ENCODE measurements at places on chromosomes 2 and 18.

DNA sequence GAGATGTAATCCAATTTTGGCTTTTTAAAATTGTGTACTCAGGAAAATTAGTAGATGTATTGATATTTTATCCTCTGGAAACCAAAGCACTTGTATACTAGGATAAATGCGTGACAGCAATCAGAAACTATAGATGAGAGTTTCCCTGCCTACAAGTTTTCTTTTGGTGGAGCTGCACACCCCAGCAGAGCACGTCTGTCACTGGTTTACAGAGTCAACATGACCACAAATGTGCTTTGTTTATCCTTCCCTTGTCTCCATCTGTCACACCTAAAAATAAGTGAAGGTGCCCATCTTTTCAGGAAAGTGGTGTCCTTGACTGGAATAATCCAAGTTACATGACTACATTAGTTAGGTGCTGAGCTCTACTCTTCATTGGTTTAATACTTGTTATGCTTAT, 210.4 kb upstream of the DSEL start:
- no peak for DNase-seq

- DNase-seq: no peak
These were observed 136.6 kb upstream of the ZC3H15 start for GRCh38 chr2:186349508-186349907.

- DNase-seq: no peak
These were observed 74.5 kb downstream of the SPATS2L start for GRCh38 chr2:200380833-200381542.

DNA sequence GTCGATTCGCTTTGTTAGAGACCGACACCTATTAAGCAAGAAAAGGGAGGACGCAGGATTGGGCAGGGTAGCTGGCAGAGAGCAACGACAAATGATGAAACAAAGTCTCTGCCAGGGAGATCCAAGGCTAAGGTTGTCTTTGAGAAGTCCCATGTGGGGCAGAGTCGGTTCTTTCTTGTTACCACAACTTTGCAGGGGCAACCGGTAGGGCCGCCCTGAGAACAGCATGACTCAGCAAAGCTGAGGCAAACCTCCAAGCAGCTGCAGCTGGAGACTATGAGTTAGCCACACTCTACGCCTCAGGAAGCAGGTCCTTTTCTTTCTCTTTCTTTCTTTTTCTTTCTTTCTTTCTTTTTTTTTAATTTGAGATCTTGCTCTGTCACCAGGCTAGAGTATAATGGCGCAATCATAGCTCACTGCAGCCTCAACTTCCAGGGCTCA, 452.3 kb upstream of the ID2 start:
- DNase-seq: no peak

DNA sequence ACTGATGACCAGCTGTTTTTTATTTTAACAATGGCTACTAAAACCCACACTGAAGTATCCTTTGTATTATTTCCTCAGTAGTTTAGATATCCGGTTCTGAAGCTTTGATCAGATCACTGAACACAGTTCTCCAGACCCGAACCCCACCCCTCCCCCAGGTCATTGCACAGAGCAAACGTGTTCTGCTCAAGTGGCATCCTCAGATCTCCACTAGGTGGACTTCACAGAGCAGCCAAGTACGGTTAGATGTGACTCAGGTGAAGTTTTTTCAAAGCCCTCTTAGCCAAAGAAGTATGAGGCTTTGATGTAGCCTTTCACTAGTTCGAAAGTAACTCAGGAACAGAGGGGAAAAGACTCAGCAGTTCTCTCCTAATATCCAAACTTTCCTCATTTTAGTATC, 142.7 kb upstream of the NRP2 start:
- DNase-seq: no peak

GRCh38 chr18:45562567-45563479, 52.5 kb upstream of the SLC14A2 start:
- DNase-seq: no peak

- DNase-seq: no peak
These were observed 38.6 kb downstream of the SLC4A1AP start for GRCh38 chr2:27702302-27702701.

DNA sequence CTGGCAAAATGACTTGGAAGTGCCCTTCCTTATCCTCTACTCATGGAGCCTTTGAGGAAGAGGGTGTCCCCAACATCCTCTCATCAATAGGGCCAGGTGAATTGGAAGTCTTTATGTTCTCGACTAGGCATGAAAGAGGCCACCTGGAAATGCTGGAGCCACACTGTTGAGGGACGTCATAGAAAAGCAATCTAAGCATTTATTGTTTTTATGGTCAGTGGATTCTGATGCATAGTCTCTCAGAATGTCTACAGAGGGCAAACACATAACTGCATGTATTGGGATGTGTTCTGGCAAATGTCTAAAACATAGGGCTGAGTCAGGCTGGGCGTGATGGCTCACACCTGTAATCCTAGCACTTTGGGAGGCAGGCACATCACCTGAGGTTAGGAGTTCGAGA, 246.6 kb upstream of the SP5 start:
- no peak for DNase-seq

GRCh38 chr2:194867328-194867727, 789.7 kb upstream of the SLC39A10 start:
- DNase-seq: no peak

- DNase-seq: no peak
These were observed 31.0 kb downstream of the MYCN start for GRCh38 chr2:15971351-15971750.

DNA sequence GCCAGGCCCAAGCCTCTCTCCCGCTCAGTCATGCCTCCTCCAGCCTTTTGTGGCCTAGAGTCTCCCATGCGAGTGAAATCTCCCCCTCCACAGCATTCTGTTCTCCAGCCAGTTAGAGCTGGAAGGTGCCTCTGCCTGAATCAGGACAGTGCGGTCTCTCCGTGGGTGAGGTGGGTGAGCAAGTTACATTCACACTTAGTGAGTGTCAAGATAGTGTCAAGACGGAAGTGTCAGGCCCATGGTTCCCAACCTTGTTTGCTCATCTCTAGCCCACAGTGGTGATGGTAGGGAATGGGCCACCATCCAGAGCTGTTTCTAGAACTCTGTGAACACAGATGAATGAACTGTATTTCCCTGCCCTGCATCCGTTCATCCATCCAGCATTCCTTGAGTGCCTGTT, 59.5 kb downstream of the LPIN1 start:
- DNase-seq: no peak

- DNase-seq: no peak
These were observed 117.0 kb downstream of the STK39 start for GRCh38 chr2:168130346-168130745.

DNA sequence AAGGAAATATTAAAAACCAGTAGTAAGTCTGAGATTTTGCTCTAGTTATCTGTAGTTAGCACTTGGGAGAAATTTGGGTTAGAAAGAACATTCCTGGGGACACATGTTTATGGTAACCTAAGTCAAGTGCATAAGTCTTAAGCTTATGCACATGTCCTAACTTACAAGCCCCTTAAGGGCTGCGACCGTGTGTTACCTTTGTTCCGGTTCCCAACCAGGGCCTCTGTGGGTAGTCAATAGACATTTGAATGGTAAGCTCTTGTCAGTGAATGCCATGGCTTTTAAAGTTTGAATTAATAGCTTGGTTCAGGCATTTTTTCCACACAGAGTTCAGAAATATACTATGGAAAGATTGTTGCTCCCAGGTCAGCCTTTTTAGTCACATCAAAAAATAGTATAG, 64.7 kb upstream of the CWC22 start:
- DNase-seq: no peak
